ENCODE measurements at places on chromosomes 11 and 22.

GRCh38 chr11:77386178-77386577 lies 84.7 kb upstream of the GDPD4 start:
- peak; percentile 39 for DNase-seq

DNA sequence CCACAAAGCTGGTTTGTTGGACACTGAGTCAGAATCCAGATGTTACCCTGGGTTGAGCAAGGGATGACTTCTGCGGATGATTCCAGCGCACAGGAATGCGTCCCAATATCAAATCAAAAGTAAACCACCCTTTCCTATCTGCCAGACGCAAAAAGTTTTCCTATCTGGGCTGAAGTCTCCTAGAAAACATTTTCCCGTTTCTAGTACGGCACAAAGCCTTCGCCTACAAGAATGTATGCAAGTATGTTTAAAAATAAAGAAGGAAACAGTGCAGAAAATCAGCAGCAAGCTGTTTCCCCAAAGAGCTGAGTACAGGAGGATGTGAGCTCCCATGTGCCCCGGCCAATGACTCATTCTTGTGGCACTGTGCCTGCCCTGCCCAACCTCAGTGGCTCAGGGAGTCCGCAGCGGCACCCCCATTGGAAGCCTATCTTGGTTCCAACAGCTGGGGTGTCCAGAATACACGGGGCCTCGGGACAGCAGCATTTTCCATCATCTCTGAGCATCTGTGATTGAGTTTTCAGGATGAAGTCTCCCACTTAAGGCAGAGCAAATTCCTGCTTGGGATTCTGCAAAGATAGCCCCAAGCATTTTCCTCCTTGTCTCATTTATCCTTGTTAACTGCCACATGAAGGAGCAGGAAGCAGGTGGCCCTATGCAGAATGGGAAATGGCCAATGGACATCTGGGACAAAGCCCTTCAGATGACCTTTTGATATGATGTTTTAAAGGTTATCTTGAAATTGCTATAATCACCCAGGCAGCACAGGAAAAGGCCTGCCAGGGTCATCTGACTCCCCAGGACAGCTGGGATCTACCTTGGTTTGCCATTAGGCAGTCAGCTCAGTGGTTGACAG lies 17.5 kb downstream of the KCNJ5 start:
- DNase-seq: no peak

DNA sequence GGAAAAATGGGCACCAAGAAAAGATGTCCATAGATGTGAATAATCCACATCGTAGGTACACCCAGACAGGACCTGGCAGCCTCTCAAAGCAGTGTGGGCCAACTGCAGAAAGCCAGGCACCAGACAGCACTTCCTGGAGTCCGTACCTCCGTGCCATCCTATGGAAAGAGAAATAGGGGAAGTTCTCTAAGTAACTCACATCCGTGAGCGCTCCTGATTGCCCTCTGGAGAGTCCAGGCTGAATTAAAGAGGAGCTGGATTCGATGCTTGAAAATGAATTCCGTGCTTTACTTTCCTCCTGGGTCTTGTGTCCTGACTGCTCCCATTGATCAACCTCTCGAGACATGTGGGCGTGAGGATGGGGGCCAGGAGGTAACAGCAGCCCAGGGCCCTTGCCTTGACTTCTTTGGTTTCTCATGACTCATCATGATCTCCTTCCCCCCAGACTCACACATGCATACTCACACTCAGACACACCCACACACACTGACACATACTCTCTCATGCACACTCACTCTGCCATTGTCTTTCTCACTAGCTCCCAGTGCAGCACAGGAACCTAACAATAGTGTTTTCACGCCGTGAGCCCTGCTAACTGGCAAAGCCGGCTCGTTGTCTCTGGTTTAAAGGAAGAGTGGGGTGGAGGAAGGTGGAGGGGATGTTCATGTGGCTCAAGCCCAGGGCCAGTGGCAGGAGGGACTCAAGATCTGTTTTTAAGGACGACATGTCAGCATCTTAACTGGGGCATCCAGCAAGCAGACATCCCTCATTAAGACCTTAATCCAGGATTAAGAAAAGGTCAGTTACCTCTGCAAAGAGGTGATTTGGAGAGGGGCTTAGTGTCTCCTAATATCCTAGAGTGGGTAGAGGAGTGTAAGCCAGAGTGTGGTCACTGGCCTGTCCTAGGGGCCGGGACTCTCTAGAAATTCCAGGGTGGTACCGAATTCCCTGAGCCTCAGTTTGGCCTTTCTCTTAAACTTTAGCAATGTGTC lies 104.2 kb downstream of the SCN3B start:
- DNase-seq: no peak

- DNase-seq: no peak
Observed at GRCh38 chr11:8075119-8075726, 5.8 kb upstream of the TUB start.

GRCh38 chr11:122126024-122126688 lies 10.1 kb upstream of the BLID start:
- DNase-seq: no peak

DNA sequence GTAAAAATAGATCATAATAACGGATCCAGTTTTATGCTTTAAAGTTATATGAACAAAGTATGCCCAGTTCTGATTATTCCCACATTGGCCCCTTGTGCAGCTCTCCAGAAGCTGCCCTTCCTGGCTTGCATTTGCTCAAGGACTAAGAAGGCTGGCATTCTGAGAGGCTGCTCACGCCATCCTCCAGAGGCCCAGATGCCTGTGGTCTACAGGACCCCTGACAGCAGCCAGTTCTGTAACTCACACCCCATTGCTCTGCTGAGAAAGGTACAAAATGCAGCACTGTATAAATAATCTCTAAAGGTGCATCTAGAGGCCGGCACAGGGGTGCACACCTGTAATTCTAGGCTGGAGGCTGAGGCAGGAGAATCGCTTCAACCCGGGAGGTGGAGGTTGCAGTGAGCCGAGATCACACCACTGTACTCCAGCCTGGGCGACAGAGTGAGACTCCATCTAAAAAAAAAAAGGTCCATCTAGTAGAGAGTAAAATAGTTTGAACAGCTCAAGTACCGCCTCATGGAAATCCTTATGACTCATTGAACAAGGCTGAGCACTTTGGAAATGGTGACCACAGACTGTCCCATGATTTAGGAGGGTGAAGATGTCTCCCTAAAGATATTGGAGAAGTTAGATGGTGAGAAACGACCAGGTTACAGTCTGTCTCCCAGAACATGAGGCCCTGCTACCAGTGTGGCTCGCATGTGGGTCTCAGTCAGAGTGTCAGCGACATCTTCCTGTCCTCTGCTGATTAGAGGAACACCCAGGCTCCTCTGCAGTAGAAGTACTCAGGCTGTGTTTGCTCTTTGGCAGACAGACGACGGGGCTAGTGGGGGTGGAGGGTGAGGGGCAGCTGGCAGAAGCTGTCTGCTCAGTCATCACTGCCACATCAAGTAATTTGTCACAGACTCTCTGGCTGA lies 56.3 kb downstream of the KREMEN1 start:
- peak; percentile 71 for DNase-seq

DNA sequence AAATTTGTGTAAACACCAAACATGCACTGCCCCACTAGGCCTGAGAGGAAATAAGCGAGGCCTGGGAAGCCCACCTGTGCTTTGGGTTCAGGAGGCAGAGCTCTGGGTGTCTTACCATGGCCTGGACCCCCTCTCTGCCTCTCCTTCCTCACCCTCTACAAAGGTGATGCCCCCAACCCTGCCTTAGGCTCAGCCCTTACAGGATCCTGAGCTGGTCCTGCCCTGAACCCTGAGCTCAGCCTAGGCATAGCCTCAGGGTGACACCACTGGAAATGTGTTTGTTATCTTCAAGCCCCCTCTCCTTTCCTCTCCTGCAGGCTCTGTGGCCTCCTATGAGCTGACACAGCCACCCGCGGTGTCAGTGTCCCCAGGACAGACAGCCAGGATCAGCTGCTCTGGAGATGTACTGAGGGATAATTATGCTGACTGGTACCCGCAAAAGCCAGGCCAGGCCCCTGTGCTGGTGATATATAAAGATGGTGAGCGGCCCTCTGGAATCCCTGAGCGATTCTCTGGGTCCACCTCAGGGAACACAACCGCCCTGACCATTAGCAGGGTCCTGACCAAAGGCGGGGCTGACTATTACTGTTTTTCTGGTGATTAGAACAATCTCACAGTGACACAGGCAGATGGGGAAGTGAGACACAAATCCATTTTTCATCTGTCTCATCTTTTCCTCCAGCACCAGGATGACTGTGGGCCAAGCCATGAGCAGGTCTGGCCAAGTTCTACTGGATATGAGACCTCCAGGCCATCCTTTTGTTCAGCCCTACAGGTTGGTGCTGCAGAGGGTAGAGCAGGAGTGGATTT lies 117.8 kb downstream of the GGTLC2 start:
- DNase-seq: no peak

GRCh38 chr11:118436639-118437207 lies 431 bp downstream of the KMT2A start:
- peak; percentile 22 for DNase-seq

DNA sequence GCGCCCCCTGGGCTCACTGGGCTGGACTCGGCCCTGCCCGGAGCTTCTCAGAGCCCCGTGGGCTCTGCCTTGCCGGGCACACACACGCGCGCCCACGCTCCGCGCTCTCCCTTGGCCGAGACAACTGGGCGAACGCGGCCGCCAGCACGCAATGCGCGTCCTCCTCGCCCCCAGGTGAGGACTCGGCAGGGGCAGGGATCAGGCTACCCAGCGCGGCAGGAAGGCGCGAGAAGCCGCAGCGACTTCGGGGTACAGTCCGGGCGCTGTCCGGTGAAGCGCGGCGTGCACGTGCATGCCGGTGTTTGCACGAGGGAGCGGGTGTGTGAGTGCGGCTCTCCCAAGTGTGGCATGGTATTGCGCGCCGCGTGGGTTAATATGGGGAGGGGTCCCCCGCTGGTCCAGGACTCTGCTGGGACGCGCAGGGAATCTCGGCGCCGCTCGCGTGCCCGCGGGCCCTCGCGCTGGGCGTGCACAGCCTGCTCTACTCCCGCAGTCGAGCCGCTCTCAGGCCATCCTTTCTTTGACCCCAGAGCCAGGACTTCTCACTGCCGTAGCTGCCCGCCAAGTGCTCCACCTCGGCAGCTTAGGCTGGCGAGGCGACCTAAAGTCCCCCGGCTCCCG lies 5.4 kb downstream of the WNT7B start:
- DNase-seq: no peak

- no peak for DNase-seq
Observed at GRCh38 chr11:64067230-64067993, 31.7 kb downstream of the FLRT1 start.
